Left colon (tissue), 2 donors: ENCODE measurements at places on chromosomes 3 and 15. TPM values are rescaled to one million over a fixed set of nuclear protein-coding genes. Genes with fewer than 3 reads are reported as not detected.

The ADAMTSL3 gene
- total RNA-seq, result 1.6 TPM

The ATP6V1A gene
- 78.1 TPM for total RNA-seq

The DOCK3 gene
- 0.34 TPM for total RNA-seq

The GRK7 gene
- not detected for total RNA-seq

The HCN4 gene
- total RNA-seq, result 0.12 TPM

The ACP3 gene
- 14.7 TPM for total RNA-seq

The ASTE1 gene
- 9.9 TPM for total RNA-seq

The ZNF860 gene
- 0.81 TPM for total RNA-seq

The TUBGCP5 gene
- total RNA-seq, result 13.0 TPM

The PRKCD gene
- total RNA-seq, result 93.3 TPM

The CYP1A2 gene
- not detected for total RNA-seq

The CCR5 gene
- 1.8 TPM for total RNA-seq

The TJP1 gene
- total RNA-seq, result 86.4 TPM

The CEP97 gene
- 5.1 TPM for total RNA-seq

The PRTG gene
- 0.59 TPM for total RNA-seq

The CLDN16 gene
- total RNA-seq, result 0.09 TPM
